ENCODE measurements at places on chromosomes 1 and 21. TPM values are rescaled to one million over a fixed set of nuclear protein-coding genes. Genes with fewer than 3 reads are reported as not detected.
A peak's percentile ranks its signal among the peaks of the same experiment; 100 is the strongest.

- DNase-seq, result no peak
- no peaks in the 10 kb centered on the region for H3K36me3 ChIP-seq
- no peak overlapping the region for H3K27ac ChIP-seq
- H3K27me3 ChIP-seq, result no peaks in the 10 kb centered on the region
- no peaks in the 10 kb centered on the region for H3K4me1 ChIP-seq
- no peak overlapping the region for H3K4me3 ChIP-seq
Observed at GRCh38 chr21:42143111-42143510, 72.0 kb downstream of the UMODL1 start.

The ZNF672 gene
- total RNA-seq, result 63.1 TPM

DNA sequence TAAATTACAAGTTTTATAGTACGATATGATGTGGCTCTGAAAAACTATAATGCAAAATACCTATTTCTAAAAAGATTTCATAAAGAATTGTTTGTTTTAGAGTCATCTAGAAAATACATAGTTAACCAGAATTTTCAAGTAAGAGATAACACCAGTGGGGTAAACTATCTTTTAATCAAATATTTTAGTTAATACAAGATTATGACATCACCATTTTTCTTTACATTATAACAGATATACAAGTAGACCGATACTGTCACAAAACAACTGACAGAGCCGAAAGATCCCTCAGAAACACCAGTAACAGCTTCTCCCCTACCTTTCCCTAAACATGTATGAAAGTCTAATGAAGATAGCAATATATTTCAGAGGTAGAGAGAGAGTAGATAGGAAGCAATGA lies 54.2 kb downstream of the EPS15 start:
- DNase-seq, result no peak
- no peak overlapping the region for H3K4me3 ChIP-seq
- H3K27ac ChIP-seq, result no peak overlapping the region
- no peaks in the 10 kb centered on the region for H3K36me3 ChIP-seq
- no peaks in the 10 kb centered on the region for H3K4me1 ChIP-seq

GRCh38 chr1:186564582-186564981 lies 103.7 kb upstream of the PDC start:
- H3K27ac ChIP-seq, result no peak overlapping the region
- DNase-seq, result no peak
- no peaks in the 10 kb centered on the region for H3K4me1 ChIP-seq
- H3K4me3 ChIP-seq, result no peak overlapping the region
- H3K36me3 ChIP-seq, result no peaks in the 10 kb centered on the region
- H3K27me3 ChIP-seq, result no peaks in the 10 kb centered on the region

- H3K36me3 ChIP-seq, result no peaks in the 10 kb centered on the region
- no peak overlapping the region for H3K4me3 ChIP-seq
- peaks cover 35% of the 10 kb centered on the region for H3K27me3 ChIP-seq
Observed at GRCh38 chr21:36694593-36695282, 4.2 kb upstream of the SIM2 start.

DNA sequence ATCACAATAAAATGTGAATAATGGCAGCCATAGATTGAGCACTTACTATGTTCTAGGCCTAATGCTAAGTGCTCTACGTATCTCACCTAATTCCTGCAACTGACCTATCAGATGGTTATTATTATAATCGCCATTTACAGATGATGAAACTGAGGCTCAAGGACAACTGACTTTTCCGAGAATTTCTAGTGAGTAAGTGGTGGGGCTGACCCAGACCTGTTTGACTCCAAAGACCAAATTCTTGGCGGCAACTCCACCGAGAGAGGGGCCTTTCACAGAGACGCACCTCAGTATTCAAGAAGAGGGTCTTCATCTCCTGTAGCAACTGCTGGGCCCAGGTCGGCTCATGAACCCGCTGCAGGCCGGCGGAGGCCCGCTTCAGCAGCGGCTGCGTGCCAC lies 573 bp downstream of the TMEM234 start:
- H3K4me3 ChIP-seq, result peak overlapping the region; percentile 74
- no peaks in the 10 kb centered on the region for H3K27me3 ChIP-seq
- DNase-seq, result no peak
- H3K4me1 ChIP-seq, result peaks cover 19% of the 10 kb centered on the region
- H3K27ac ChIP-seq, result peak overlapping the region; percentile 88

The ANGPTL7 gene
- not detected for total RNA-seq

The B3GALT5 gene
- total RNA-seq, result 1.2 TPM

- no peaks in the 10 kb centered on the region for H3K27me3 ChIP-seq
- no peak overlapping the region for H3K27ac ChIP-seq
- DNase-seq, result peak; percentile 11
- no peaks in the 10 kb centered on the region for H3K4me1 ChIP-seq
- H3K36me3 ChIP-seq, result no peaks in the 10 kb centered on the region
- no peak overlapping the region for H3K4me3 ChIP-seq
Observed at GRCh38 chr1:212162635-212163034, 122.6 kb upstream of the PPP2R5A start.

- no peaks in the 10 kb centered on the region for H3K27me3 ChIP-seq
- no peaks in the 10 kb centered on the region for H3K4me1 ChIP-seq
- H3K4me3 ChIP-seq, result no peak overlapping the region
Observed at GRCh38 chr1:103336408-103336807, 189.1 kb upstream of the RNPC3 start.

The C1QA gene
- 47.6 TPM for total RNA-seq

The CGN gene
- 23.2 TPM for total RNA-seq

DNA sequence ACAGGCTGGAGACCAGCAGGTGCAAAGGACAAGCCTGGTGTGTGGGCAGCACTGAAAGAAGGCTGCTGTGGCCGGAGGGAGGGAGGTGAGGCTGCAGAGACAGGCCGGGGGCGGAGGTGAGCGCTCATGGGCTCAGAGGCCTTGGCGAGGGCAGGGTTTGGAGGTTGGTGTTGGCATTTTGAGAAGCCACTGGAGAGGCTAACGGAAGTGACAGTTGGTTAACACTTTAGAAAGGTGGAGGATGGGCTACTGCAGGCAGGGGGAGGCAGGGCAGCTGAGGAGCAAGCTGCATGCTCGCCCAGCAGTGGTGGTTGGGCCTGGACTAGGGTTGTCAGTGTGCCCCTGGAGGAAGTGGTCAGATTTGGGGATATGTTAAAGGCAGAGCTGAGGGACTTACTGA lies 37.5 kb downstream of the QSOX1 start:
- H3K4me1 ChIP-seq, result no peaks in the 10 kb centered on the region
- no peak overlapping the region for H3K4me3 ChIP-seq
- H3K27me3 ChIP-seq, result no peaks in the 10 kb centered on the region
- H3K36me3 ChIP-seq, result no peaks in the 10 kb centered on the region
- no peak for DNase-seq

DNA sequence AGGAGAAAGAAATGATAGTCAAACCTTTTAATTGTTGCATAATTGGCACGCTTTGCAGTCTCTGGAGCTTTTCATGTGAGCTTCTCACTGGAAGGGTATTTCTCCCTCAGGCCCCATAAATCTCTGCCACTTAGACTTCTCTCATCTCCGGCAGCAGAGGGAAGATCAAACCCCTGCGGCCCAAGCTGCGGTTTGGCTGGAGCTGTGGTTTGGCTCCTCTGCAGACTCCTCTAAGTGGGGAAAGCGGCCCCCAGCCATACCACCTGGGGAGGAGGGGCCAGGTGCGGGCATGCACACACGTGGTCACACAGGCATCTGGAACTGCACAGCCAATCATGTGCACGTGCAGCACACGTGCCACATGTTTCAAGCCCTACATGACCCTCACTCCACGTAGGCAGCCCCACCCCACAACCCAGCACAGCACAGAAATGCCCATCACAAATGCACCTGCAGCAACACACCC lies 58.3 kb downstream of the UBE2T start:
- H3K4me1 ChIP-seq, result no peaks in the 10 kb centered on the region
- no peak overlapping the region for H3K27ac ChIP-seq
- peak; percentile 41 for DNase-seq
- no peaks in the 10 kb centered on the region for H3K27me3 ChIP-seq

DNA sequence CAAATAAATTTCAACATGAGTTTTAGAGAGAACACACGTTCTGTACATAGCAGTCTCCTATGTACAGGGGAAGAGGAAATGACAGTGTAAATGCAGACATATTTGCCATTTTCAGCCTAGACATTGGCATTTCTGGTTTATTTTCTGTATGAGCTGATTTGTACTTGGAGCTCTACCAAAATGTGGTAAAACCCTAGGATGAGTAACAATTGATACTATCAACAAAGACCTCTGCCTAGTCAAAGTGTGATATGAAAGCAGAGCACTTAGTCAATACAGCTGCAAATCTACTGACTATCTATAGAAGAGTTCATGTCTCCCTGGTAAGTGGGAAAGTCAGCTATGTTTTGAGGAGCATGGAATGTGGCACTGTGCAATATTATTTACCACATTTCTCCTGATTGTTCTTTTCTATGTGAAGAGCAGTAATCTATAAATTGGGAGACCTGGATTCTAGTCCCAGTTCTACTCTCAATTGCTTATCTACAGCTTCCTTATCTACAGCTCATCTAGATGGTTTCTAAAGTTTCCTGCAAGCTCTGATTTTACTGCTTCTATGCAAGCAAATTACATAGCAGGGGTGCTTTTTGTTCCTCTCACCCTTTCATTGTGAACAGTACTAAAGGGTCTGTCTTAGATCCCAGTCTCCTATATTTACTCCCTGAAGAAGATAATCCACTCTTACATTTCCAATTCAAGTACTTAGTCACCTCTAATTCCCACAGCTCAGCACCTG lies 334.2 kb downstream of the NTNG1 start:
- no peaks in the 10 kb centered on the region for H3K36me3 ChIP-seq
- H3K4me1 ChIP-seq, result no peaks in the 10 kb centered on the region
- no peak overlapping the region for H3K4me3 ChIP-seq
- DNase-seq, result no peak
- H3K27me3 ChIP-seq, result no peaks in the 10 kb centered on the region

The SPRR2E gene
- not detected for total RNA-seq

DNA sequence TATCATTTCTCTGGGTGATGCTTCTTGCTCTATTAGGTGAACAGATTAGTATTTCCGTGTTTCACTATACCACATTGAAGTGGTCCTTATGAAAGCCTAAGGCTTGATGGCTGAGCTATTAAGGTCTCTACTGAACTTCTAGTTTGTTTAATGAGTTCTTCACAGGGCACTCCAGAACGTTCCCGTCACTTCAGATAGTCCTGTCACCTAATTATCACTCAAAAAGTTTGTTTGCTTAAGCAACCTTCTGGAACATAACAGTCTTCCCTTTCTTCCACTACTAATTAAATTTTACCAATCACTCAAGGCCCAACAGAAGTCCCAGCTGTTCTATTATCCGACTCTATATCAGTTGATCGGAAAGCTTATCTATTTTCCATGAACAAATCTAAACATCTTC lies 104.6 kb upstream of the ZC3H11B start:
- no peaks in the 10 kb centered on the region for H3K4me1 ChIP-seq
- no peak overlapping the region for H3K4me3 ChIP-seq
- H3K27me3 ChIP-seq, result no peaks in the 10 kb centered on the region
- H3K36me3 ChIP-seq, result no peaks in the 10 kb centered on the region
- H3K27ac ChIP-seq, result no peak overlapping the region

- H3K4me1 ChIP-seq, result no peaks in the 10 kb centered on the region
- H3K27me3 ChIP-seq, result no peaks in the 10 kb centered on the region
- no peak overlapping the region for H3K27ac ChIP-seq
- no peak for DNase-seq
- no peak overlapping the region for H3K4me3 ChIP-seq
Observed at GRCh38 chr1:87370544-87370943, 41.9 kb downstream of the LMO4 start.

The LRRC71 gene
- total RNA-seq, result not detected

DNA sequence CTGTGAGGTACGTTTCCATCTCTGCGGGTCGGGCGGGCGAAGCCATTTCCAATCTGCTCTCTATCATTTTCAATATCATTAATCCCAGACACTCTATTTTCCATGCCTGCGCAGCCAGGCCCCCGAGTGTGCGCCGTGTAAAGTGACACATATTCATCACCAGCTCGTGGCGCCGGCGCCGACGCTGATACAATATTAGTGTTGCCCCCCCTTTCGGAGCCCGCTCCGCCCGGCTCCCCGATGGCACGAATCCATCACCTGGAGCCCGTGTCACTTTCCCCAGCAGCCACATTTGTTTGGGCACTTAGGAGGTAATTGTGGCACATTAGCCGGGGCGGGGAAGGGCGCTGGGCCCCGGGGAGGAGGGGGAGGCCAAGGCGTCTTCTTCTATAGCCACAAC lies 33.7 kb upstream of the DMBX1 start:
- no peak for DNase-seq
- no peaks in the 10 kb centered on the region for H3K4me1 ChIP-seq
- no peak overlapping the region for H3K27ac ChIP-seq
- H3K36me3 ChIP-seq, result no peaks in the 10 kb centered on the region
- no peak overlapping the region for H3K4me3 ChIP-seq
- H3K27me3 ChIP-seq, result no peaks in the 10 kb centered on the region

DNA sequence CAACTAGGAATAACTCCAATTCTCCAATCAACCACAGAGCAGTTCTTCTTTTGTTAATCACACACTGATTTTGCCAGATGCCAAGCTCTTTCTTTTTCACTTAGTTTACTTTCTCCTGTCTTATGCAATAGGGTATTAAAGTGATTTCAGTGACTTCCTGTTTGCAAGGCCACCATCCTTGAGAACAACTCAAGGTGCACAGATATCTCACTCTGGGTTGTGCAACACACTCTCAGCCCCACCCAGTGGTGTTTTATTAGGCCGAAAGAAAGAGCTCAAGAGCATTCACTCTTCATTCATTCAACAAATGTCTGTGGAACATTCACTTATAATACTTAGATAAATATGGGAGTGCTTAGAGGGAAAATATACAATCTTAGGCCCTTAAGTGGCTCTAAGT lies 352.5 kb downstream of the ZNF326 start:
- no peak overlapping the region for H3K27ac ChIP-seq
- no peak overlapping the region for H3K4me3 ChIP-seq
- no peaks in the 10 kb centered on the region for H3K27me3 ChIP-seq
- no peak for DNase-seq
- no peaks in the 10 kb centered on the region for H3K36me3 ChIP-seq

DNA sequence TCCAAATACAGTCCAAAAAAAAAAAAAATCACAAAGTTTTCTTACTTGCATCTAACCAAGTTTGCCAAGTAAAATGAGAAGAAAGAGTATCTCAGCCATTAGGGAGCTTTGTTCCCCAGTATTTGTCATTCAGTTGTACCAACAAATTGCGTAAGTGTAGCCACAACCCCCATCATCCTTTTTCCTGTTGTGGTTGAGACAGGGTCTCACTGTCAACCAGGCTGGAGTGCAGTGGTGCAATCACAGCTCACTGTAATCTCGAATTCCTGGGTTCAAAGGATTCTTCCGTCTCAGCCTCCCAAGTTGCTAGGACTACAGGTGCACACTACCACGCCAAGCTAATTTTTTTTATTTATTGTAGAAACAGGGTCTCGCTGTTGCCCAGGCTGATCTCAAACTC lies 9.5 kb downstream of the STX6 start:
- no peaks in the 10 kb centered on the region for H3K27me3 ChIP-seq
- no peak for DNase-seq
- H3K4me3 ChIP-seq, result no peak overlapping the region
- no peaks in the 10 kb centered on the region for H3K36me3 ChIP-seq
- H3K27ac ChIP-seq, result no peak overlapping the region
- H3K4me1 ChIP-seq, result no peaks in the 10 kb centered on the region

Measured in prostate gland (tissue), 2 donors.